ENCODE measurements at places on chromosomes 1 and 21.

DNA sequence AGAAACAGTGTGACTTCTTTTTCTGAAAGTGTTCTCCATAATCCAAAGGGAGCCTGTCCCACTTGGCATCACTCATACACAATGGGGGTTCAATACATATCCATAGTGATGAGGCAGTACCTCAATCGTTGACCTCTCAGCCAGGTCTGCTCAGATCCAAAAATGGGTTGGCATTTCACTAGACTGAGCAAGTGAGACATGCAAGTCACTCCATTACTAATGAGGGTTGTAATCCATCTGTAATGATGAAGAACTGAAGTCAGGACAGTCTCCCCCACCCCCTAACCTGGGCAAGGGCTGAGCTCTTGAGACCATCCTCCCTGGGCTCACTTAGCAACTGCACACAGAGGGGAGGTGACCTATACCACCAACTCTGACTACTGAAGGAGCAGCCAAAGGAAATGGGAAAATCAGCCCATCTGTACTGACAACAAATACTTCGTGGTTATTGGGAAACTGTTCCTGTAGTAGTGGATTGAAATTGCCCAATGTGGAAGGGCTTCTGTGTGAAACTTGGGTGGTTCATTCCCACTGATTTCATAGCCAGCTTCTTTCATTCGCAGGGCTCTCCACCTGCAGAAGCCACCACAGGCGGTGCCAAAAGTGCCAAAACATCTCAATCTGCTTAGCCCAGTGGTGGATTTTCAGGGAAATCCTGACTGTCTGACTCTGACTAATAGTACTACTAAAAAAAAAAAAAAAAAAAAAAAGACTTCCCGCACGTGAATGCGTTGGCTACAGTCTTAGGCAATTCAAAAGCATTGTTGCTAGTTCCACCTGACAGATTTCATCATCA lies 5.0 kb downstream of the NGF start:
- no peak for DNase-seq

- DNase-seq: peak; percentile 58
Observed at GRCh38 chr1:25797939-25798338, 2.1 kb upstream of the SELENON start.

DNA sequence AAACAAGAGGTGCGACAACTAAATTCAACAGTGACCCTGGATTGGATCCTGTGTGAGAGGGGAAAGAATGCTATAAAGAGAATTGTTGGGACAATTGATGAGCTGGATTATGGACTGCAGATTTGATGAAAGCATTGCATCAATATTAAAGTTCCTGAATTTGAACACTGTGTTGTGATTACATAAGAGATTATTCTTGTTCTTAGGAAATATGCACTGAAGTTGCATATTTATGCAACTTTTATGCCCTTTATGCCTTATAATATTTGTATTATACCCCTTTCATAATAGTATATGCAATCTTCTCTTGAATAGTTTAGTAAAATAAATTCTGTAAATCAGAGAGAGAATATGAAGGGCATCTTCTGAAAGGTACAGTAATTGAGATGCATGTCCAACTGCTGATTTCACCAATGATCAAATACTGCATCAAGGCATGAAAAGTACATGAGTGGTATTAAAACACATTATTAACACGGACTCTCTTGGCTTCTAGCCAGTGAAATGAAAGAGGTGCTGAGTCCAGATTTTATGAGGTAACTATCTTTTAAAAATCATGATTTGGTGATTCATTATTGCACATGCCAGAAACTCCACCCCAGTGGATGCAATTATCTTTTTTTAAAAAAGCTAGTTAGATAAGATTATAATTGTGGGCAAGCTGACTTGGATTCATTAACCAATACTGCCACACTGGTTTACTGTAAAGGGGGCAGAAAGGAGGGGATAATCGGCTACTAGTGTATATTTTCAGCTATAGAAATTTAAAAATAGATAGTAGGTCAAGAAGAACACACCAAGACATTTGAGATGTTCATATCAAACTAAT lies 19.9 kb upstream of the LPAR3 start:
- no peak for DNase-seq

DNA sequence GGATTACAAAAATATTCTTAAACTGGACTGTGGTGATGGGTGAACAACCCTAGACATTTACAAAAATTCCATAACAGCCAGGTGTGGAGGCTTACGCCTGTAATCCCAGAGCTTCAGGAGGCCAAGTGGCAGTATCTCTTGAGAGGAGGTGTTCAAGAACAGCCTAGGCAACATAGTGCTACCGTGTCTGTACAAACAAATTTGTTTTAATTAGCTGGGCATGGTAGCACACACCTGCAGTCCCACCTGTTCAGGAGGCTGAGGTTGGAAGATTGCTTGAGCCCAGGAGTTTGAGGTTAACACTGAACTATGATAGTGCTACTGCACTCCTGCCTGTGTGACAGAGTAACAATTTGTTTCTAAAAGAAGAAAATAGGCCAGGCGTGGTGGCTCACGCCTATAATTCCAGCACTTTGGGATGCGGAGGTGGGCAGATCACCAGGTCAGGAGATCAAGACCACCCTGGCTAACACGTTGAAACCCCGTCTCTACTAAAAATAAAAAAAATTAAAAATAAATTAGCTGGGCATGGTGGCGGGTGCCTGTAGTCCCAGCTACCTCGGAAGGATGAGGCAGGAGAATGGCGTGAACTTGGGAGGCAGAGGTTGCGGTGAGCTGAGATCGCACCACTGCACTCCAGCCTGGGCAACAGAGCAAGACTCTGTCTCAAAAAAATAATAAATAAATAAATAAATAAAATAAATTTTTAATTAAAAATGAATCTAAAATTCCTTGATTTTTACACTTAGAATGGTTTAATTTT lies 37.1 kb downstream of the ARID4B start:
- no peak for DNase-seq

DNA sequence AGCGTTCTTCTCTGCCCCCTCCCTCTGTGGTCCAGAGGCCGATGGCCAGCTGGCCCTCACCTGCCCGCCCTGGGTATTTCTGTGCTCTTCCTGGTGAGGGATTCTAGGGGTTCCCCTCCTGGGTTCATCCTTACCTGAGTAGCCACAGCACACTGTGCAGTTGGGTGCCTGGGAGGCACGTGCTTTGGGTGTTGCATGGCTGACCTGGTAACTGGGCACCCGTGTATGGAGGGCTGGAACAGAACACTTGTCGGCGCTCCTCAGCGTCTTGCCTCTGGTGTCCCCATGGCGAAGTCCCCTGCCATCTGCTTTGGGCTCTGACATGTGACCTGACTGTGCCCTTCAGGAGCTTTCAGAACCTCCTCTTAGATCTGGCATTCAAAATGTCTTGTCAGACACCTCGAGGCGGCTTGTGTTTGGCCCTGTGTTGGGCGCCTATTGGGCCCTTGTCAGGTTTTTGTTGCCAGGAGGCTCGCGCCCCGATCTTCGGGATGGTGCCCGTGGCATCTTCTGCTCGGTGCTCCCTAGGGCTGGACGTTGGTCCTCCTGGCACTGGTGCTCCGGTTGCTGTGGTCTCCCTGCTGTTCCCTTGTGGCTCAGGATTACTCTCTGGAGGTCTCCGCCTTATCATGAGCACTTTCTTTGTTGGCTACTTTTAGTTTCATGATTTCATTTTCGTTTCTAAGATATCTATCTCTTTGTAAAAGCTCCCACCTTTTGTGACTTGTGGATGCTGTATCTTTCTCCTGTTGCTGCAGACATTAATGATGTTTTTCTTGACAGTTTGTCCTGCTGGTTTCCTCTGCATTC lies 28.5 kb downstream of the SKI start:
- no peak for DNase-seq

GRCh38 chr1:8825985-8826481 lies 8.6 kb upstream of the RERE start:
- no peak for DNase-seq

- no peak for DNase-seq
Observed at GRCh38 chr1:54152696-54153095, at the start of gene CDCP2. TSS of gene CDCP2 (minus strand) at chr1:54153000. CDS start at chr1:54152922, 78 bp downstream.

DNA sequence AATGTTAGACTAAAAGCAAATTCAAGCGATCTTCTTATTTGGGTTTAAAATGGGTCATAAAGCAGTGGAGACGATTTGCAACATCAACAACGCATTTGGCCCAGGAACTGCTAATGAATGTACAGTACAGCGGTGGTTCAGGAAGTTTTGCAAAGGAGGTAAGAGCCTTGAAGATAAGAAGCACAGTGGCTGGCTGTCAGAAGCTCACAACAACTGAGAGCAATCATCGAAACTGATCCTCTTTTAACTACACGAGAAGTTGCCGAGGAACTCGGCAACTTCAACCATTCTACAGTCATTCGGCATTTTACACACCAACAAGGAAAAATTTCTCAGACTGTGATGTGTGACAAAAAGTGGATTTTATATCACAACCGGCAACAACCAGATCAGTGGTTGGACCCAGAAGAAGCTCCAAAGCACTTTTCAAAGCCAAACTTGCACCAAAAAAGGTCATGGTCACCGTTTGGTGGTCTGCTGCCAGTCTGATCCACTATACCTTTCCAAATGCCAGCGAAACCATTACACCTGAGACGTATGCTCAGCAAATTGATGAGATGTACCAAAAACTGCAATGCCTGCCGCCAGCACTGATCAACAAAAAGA lies 47.9 kb downstream of the ASH1L start:
- DNase-seq: peak; percentile 38

- DNase-seq: no peak
Observed at GRCh38 chr21:26553898-26554297, 19.2 kb downstream of the CYYR1 start.

DNA sequence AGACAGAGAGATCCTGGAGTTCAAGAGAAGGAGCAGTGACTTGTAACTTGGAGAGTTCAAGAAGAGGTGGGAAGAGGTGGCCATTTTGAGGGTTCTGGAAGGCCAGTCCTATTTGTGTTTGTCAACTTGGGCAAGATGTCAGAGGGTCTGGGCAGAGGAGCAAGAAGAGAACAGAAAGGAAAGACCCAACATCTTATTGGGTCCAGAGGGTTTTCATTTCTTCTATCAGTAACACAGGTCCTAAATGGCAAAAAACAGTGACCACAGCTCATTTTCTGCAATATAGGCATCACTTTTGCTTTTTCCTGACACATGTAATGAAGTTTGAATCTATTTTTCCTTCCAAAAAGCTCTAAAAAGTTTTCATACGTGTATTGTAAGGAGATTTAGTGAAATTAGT lies 38.3 kb upstream of the MAP10 start:
- no peak for DNase-seq

DNA sequence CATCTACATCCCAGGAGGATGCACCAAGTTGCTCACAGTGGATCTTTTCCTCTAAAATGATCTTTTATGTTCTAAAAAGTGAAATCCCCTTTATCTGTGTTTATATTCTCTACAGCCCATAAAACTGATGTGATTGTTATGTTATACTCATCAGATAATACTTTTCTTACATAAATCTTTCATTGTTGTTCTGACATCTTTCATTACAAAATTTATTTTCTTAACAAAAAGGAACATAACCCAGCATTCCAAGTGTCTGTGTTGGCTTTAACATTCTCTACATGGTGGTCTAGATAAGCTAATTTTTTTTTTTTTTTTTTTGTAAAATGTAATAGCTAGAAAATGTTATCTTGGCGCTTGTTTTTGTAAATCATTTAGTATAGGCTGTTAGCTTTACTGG lies 8.3 kb upstream of the CACYBP start:
- DNase-seq: no peak

DNA sequence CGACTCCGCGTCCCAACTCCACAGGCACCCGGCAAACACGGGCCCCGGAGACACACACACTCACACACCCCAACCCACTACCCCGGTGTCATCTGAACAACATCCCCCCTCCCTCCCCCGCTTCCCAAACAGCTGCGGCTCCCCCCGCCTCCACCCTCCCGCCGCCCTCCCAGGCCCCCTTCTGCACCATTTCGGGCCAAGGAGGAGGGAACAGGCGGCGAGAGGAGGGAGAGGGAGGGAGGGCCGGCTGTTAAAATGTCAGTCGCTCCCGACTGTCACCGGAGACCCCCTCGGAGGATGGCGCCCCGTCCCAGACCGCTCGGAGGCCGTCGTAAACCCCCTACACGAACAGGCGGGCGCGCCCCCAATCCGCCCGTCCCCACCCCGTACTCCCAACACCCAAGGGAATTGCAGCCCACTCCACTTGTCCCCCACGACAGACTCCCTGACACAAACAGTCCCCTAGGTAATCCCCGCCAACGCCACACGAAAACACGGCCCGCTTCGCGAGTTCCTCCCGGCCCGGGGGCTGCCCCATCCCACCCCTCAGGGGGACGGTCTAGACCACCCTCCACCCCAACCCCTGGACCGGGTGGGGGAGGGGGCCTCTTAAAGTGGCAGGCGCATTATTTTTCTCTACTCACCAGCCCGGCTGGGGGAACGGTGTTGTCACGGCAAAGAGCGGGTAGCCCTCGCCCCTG lies 583 bp downstream of the MEF2D start:
- peak; percentile 51 for DNase-seq

GRCh38 chr1:202343652-202344349 lies 2.1 kb upstream of the UBE2T start:
- DNase-seq: no peak

- no peak for DNase-seq
Observed at GRCh38 chr1:110186558-110186957, 23.6 kb upstream of the KCNC4 start.

DNA sequence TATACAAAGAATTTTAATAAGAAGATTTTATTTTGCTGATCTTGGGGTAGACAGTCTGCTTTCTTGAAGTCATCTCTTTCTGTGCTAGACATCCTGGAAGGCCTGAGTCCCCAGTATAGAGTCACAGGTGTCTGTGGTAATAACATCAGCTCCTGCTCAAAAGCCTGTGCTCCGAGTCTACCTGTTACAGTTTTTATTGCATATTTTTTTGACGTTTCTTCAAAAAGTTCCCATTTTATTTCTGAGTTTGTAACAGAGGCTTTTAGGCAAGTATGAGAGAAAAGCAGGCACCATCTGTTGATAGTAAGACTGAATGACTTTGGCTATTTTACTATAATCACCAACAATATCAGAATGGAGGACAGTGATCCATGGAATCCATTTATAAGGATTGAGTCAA lies 58.0 kb upstream of the WDR26 start:
- DNase-seq: no peak

GRCh38 chr21:44374601-44375280 lies 21.3 kb downstream of the TRPM2 start:
- DNase-seq: no peak

- no peak for DNase-seq
Observed at GRCh38 chr1:34846265-34846664, 13.3 kb downstream of the SMIM12 start.

- DNase-seq: no peak
Observed at GRCh38 chr21:18744840-18745239, 341.3 kb upstream of the TMPRSS15 start.

DNA sequence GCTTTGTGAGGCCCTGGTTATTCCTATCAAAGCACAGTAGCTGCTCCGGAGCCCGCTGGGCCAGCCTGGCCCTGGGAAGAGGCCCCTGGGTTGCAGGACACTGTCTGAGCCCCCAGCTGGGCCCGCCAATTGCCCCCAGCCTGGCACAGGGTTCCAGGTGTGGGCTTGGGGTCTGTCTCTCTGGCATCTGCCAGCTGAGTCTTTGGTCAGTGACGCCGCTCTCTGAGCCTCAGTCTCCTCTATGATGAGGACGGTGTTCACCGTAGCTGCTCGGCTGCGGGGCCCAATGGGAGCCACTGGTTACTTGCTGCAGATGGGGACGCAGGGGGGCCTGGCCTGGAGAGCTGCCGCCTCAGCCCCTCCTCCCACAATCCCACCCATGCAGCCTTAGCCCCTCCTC lies 41.0 kb downstream of the TP73 start:
- no peak for DNase-seq

Measured in CD4-positive, alpha-beta T cell treated with Interleukin-6 for 4 hours (primary cell).